ENCODE measurements at places on chromosomes 3 and 15.

- no peak for DNase-seq
These were observed 94.4 kb downstream of the DNASE1L3 start for GRCh38 chr3:58116161-58116955.

- DNase-seq = peak; percentile 96
These were observed at the start of gene PML for GRCh38 chr15:73994413-73994883. Gene PML, plus strand, starts transcription at chr15:73994716. Its CDS starts 97 bp downstream, at chr15:73994813.

DNA sequence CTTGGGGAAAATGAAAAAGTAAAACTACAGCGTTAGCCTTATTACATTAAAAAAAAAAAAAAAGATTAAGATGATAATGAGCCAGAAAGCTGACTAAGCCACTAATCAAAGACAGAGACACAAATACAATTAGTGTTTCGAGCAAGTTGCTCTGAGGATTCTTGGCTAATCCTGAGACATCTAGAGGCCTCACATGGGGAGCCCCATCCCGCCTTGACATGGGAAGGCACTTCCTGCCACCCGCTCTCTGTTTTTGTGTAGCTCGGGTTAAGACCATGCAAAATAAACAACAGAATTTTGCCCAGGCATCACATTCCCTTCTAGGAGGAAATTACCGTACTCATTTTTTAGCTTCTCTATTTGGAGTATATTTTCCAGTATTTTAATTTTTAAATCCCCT, 15.3 kb downstream of the HESX1 start:
- no peak for DNase-seq

DNA sequence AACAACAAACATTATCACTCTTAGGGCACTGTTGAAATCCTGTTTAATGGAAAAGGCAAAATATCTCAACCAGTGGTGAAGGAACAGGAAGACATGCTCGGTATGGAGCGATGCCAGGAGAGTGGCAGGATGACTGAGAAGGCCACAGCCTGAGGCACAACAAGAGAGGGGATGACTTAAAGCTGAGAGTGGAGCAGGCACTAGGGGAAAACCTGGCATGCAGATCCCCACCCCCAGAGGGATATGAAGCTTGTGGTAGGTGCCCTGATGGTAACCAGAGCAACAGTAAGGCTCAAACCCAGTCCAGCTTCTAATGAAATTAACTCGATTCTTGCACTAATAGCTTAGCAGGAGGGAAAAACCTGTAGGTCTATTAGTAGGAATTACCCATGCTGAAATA, 40.4 kb downstream of the LYSMD4 start:
- no peak for DNase-seq

DNA sequence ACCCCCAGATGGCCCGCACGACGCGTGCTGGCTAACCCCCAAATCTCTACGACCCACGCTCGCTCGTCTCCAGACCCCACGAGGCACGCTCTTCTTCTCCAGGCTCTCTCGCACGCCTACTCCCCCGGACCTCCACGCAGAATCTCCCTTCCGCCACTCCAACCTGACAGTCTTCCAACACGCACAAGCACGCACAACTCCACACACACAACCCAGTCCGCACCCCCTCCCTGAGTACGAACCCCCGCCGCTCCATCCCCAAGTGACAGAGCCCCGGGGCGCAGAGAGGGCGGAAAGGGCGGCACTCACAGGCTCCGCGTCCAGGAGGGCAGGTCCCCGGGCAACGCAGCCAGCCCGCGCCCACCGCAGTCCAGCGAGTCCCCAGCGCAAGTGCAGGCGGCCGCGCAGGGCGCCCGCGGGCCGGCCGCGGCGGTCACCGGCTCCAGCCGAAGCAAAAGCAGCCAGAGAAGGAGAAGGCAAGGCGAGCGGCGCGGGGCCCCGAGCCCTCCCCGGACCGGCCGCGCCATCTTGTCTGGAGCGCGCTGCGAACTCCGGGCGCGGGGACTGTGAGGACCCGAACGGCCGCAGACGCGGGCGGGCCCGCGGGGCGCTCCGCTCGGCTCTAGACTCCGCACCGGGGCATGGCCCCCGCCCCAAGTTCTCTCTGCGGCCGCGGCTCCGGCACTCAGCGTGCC, 794 bp downstream of the LRIG1 start:
- DNase-seq = no peak

DNA sequence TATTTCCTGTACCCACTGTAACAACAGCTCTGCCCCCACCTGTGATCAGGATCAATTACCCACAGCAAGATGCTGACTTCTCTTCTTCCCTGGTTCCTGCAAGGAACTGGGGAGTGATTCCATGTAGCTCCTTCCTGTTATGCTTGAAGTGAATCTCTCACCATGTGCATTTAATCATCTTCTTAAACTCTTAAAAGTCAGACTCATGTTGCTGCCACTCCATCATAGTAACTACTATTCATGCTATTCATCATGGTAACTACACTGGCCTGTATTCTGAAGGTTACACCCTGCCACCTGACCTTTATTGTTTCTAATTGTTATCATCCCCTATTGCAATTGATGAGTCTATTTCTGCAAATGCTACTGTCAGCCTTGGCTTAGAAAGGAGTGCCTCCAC, 89.5 kb downstream of the SUCNR1 start:
- DNase-seq = no peak

DNA sequence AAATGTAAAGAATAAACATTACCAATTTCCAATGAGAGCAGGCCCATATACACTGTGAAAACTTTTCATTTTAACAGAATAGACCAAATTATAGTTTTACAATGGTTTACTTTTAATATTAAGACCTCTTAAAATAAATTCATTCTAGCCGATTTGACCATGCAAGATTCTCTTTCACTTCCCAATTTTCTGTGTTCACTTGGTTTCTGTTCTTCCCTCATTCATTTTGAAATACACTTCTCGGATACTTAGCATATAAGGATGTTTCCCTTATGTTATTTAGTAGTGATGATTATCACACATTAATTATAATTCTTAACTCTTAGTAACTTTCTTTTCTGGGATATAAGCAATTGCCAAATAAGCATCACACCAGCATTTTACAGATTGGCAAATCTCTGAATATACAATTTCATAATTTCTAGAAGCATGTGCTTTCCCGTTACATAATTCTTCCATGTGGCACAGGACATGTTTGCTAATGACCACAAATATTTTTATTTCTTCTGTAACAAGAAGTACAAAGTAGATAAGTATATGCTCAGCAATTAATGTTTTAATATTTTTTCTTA, 13.9 kb downstream of the OR5H15 start:
- no peak for DNase-seq

DNA sequence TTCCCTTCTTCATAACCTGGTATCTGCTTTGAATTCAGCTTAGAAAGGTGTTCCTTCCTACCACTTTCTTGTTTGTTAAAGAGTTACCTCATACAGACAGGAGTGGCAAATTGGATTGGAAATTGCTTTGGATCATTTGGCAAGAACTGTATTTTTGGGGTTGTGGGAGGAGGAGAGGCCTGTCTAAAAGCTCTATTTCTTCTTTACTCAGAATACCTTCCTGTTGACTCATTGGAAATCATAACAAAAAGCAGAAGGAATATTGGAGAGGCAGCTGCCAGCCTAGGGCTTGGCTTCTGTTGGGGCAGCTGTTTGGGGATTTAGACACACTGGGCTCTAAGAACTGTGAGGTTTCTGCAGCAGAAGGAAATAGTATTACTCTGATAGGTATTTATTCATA, 14.2 kb downstream of the IQGAP1 start:
- DNase-seq = peak; percentile 61

DNA sequence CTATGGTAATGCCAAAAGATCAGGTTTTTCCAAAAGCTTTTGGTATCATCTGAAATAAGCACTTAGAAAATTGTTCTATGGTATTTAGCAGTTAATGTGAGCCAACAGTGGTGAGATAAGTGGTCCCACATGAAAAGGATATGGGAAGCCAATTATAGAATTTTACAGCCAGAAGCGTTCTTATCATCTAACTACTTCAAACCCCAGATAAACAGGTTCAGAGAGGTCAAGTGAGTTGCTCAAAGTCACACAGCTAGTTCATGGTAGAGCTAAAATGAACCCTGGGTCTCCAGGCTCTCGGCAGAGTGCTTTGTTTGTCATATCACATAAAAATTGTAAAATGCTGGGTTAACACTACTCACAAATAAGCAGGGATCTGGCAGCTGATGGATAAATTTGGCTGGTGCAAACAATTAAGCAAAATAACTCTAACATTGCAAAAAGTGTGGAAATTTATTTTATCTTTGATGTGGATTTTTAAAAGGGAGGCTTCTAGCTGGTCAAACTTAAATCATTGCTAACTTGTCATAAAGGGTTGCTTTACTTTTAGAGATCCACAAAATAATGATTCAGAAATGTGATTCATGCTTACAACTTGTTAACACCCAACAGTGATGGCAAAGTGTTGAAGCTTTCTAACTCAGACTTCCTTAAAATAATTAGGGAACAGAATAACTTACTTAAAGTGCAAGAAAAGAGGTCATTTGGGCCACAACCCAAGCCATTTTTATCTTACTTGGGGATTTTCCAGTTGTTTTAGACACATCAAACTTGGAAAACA, 202.8 kb upstream of the TBC1D5 start:
- no peak for DNase-seq

DNA sequence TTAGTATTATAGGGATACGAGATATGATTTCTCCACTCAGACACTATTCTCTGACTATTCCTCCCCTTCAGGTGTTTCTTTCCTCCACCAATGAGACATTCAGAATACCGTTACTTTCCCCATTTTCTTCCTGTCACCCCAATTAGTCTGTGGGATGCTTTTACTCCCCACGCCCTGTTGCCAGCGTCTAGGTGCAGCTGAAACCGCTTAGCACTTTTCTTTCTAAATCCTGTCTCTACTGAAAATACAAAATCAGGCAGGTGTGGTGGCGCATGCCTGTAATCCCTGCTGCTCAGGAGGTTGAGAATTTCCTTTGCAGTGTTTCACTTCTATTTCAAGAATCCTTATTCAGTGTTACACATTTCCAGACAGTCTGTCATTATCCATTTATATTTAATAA, 49.6 kb upstream of the DLG1 start:
- no peak for DNase-seq

DNA sequence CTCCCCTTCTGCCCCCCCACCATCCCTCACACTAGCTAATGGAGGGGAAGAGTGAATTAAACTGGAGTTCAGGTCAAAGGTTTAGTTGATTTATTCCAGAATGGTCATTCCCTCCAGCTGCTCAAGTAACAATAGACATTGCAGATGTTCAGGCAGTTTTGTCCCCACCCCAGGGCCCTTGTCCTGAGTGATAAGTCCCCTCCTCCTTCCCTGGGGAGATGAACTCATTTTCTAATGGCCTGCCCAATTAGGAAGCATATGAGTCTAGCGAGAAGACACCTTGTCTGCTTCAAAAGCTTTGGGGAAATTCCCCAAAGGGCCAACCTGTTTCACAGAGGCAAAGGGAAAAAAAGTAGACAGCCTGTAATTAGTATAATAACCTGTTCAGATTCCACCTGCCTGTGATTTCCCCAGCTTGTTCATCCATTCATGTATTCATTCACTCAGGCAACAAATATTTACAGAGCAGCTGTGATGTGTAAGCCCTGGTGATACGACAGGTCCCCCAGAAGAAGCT, 165.3 kb downstream of the SHQ1 start:
- DNase-seq = no peak

DNA sequence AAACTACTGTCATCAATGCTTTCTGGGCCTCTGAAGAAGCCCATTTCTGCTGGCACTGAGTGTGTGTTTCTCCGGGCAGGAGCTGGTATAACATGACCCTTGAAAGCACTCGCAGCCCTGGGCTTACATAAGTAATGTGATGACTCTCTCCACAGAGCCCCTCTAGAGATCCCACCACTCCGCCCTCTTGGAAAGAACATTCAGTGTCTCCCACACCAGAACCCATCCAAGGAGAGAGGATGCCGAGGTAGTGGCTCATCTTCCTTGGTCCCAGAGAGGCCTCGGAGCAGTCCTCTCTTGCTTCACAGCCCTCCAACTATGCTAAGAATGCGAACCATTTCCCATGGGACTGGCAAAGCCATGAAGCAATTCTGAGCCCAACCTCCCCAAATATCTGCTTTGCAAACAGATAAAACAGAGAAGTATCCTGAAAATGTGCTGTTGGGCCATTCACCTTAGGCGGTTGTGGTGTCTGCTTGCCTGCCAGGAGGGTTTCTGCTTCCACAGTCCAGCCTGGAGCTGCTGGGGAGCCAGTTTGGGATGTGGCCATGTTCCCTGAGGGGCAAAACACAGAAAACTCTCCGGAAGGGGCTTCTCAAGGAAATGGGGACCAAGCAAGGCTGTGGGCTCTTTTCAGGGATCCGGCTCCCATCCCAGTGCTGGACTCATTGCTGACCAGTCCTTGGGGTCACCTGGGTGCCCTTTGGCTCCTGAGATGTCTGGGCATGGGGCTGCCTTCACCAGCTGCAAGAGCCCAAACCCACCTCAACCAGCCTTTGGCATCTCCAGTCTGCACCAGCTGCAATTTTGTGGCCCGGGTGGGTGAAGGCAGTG, 47.3 kb downstream of the AMOTL2 start:
- no peak for DNase-seq

DNA sequence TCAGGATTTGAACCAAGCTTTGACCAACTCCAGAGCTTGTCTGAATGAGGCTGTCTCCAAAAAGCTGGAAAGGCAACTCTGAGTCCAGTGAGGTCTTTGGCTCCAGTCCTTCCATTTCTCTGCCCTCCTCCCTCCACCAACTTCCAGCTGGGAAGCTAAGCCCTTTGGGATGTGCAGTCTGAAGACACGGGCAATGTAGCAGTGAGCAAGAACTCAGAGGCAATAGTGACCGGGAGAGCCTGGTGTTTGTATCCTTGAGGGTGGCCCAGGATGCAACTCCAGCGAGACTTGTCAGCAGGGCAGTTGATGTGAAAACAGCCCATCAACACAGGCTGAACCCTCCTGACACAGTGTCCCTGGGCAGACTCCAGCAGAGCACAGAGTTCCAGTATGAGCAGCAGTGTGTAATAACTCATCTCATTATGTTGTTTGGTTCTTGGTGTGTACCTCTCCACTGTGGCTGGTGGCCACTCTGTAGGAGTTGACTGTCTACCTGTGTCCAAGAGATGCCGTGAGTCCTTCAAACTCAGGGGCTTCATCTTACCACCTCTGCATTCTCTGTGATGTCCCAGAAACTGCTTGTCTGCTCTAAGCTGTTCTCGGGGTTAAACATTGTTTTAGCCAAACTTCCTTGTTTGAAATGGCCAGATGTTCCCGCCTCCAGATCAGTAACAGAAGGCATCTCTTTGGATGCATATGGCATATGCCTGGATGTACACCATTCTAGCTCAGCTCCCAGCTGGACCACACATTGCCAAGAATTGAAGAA, 6.6 kb downstream of the CDCP1 start:
- no peak for DNase-seq

- no peak for DNase-seq
These were observed 9.6 kb downstream of the LINGO1 start for GRCh38 chr15:77622934-77623754.

DNA sequence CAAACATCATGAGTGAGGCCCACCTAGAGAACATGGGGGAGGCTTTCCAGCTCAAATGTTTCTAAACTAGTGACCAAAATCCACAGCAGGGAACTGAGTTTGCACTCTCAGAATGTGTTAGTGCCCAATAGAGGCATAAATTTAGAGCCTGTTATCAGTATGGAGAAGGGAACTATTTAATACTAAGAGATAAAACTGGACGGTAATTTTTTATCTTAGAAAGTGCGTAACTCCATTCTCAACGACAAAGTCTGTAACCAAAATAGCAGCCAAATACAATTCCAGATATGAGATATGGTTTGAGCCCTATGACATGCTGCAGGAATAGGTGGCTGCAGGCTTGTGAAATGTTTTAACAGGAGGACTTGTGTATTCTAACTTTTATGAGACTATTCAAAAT, 3.5 kb downstream of the B3GALNT1 start:
- DNase-seq = no peak

- no peak for DNase-seq
These were observed 437.9 kb downstream of the SOX2 start for GRCh38 chr3:182149594-182149993.

Data from HT-29 (cell line).